ENCODE measurements at places on chromosomes 2 and 18. TPM values are rescaled to one million over a fixed set of nuclear protein-coding genes. Genes with fewer than 3 reads are reported as not detected.

Gene FAP
- 0.89 TPM for polyA plus RNA-seq

- no peak overlapping the region for H3K27ac ChIP-seq
- no peak overlapping the region for H3K4me3 ChIP-seq
- H3K4me1 ChIP-seq, result peaks cover 56% of the 10 kb centered on the region
- peaks cover 72% of the 10 kb centered on the region for H3K36me3 ChIP-seq
These were observed 17.3 kb downstream of the NFATC1 start for GRCh38 chr18:79413025-79413424.

GRCh38 chr2:41399437-41400087 is 648.3 kb upstream of the PKDCC start:
- no peak for DNase-seq
- no peak overlapping the region for H3K27ac ChIP-seq
- H3K27me3 ChIP-seq, result no peaks in the 10 kb centered on the region
- H3K4me1 ChIP-seq, result no peaks in the 10 kb centered on the region
- no peaks in the 10 kb centered on the region for H3K36me3 ChIP-seq
- H3K4me3 ChIP-seq, result no peak overlapping the region

GRCh38 chr2:79547568-79547967 is 34.7 kb downstream of the CTNNA2 start:
- no peak for DNase-seq
- H3K4me1 ChIP-seq, result no peaks in the 10 kb centered on the region
- H3K27ac ChIP-seq, result no peak overlapping the region

DNA sequence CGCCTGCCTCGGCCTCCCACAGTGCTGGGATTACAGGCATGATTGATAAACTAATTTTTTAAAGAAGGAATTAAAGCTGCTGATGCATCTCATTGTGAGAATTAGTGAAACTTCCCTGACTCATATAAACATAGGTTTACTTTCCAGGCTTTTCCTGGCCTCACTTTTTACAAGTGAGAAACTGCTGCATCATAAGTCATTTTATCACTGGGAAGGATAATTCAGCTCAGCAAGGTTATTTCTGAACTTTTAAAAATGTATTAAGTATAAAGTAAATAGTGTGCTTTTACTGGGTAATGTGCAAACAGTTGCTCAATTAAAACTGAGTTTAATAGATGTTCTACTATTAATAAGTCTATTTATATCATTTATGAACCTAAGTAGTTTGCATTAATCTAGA is 1130.3 kb upstream of the CDH2 start:
- no peak overlapping the region for H3K27ac ChIP-seq
- H3K36me3 ChIP-seq, result no peaks in the 10 kb centered on the region
- no peaks in the 10 kb centered on the region for H3K27me3 ChIP-seq
- DNase-seq, result no peak

DNA sequence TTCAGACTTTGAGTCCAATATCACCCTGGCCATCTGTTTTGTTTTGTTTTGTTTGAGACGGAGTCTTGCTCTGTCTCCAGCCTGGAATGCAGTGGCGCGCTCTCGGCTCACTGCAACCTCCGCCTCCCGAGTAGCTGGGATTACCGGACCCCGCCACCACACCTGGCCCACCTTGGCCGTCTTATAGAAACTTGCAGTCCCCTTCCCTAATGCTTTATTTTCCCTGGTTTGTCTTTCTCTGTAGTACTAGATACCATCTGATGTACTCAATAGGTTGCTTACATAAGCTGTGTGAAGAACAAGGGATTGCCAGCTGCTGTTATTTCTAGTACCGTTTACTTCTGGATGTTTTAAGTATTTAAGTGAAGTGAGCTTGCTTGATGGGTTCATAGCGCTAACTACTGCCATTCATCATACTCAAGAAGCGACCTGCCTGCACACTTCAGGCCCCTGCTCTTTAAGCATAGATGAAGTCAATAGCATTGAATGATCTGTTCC is 1.2 kb downstream of the RPL31 start:
- peak overlapping the region; percentile 89 for H3K27ac ChIP-seq
- no peaks in the 10 kb centered on the region for H3K27me3 ChIP-seq

- no peaks in the 10 kb centered on the region for H3K36me3 ChIP-seq
- no peaks in the 10 kb centered on the region for H3K4me1 ChIP-seq
- H3K27me3 ChIP-seq, result peaks cover 16% of the 10 kb centered on the region
- no peak overlapping the region for H3K4me3 ChIP-seq
These were observed 3.1 kb upstream of the OR6B2 start for GRCh38 chr2:240033330-240033678.

Gene WNT10A
- polyA plus RNA-seq, result 1.5 TPM

DNA sequence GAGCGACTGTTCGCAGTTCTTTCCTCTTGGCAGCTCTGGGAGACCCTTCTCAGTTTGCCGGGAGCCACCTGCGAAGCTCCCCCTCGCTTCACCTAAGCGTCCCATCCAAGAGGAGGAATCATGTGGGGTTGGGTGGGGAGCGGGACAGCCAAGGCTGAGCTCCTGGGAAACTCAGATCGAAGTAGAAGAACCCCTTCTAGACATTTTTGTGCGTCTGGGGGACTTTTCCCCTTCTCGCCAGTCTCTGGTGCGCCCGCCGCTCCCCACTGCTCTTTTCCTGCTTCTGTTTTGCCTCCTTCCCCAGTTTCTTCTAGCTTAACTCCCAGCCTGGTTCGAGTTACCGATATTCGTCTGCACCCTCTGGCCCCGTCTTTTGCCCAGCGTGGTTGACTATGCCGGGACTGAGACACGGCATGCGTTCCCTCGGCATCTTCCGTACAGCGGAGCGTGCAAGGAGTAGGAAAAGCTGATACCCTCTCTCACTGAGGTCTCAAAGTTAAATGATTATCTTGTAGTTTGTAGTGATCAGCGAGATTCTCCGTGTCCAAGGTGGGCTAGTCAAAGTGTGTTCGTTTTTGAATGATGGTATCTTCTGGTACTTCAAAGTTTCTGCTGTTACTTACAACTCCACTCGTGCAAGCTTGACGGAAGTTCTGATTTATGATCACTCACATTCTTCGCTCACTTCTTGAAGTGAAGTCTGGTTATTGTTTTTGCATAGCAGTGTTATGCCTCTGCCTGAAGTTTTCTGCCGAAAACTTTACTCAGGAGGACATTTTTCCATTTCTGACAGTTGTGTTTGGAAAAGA is 664 bp downstream of the CAMKMT start:
- peak overlapping the region; percentile 97 for H3K27ac ChIP-seq
- H3K4me3 ChIP-seq, result peak overlapping the region; percentile 74
- H3K4me1 ChIP-seq, result peaks cover 42% of the 10 kb centered on the region
- H3K36me3 ChIP-seq, result no peaks in the 10 kb centered on the region
- H3K27me3 ChIP-seq, result no peaks in the 10 kb centered on the region

DNA sequence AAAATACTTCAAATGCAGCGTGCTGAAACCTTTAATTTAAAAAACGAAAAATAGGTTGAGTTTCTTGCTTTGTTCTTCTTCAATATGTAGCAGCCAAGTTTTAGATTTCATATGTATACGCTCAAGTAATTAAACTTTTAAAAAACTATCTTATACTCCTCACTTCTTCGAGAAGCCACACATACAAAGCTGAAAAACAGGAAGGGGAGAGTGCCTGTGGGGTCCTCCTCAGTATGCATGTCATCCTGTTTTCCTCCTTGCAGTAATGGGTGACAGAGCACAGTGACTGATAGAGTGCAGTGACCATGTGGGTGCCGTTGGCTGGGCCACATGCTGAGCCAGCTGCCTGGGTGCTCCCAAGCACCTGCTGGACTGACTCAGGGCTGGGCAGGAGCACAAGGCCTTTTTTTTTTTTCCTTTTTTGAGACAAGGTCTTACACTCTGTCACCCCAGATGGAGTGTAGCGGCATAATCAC is 33.3 kb downstream of the UXS1 start:
- H3K36me3 ChIP-seq, result peaks cover 30% of the 10 kb centered on the region
- DNase-seq, result peak; percentile 84
- peaks cover 7% of the 10 kb centered on the region for H3K4me1 ChIP-seq
- no peaks in the 10 kb centered on the region for H3K27me3 ChIP-seq
- H3K27ac ChIP-seq, result peak overlapping the region; percentile 72

GRCh38 chr2:86160156-86160952 is 34.9 kb downstream of the IMMT start:
- DNase-seq, result no peak
- no peaks in the 10 kb centered on the region for H3K27me3 ChIP-seq
- H3K4me1 ChIP-seq, result no peaks in the 10 kb centered on the region
- no peak overlapping the region for H3K4me3 ChIP-seq
- no peak overlapping the region for H3K27ac ChIP-seq

- H3K27ac ChIP-seq, result peak overlapping the region; percentile 88
- peaks cover 32% of the 10 kb centered on the region for H3K4me1 ChIP-seq
- no peak overlapping the region for H3K4me3 ChIP-seq
- H3K27me3 ChIP-seq, result no peaks in the 10 kb centered on the region
- DNase-seq, result peak; percentile 77
These were observed 29.5 kb upstream of the IL1R2 start for GRCh38 chr2:101962309-101962708.

Gene IL18R1
- polyA plus RNA-seq, result 3.6 TPM

DNA sequence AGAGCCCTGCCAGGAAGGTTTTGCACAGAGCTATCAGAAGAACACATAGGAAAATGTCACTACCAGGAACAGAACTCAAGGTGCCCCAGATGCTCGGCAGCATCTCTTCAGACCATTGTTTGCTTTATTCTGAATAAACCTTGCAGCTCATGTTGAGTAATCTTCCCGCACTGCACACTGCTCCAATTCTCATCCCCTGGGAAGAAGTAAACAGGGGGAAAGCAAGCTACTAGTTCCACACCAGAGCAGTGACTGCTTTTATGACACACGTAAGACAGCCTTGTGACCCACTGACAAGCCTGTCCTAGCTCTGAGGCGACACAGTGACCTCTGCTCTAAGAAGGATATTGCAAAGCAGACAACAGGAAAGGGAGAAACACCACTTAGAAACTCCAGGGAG is 44.2 kb downstream of the NRP2 start:
- H3K36me3 ChIP-seq, result peaks cover 3% of the 10 kb centered on the region
- H3K27me3 ChIP-seq, result no peaks in the 10 kb centered on the region
- no peak for DNase-seq
- H3K27ac ChIP-seq, result no peak overlapping the region

Gene PLGLB1
- polyA plus RNA-seq, result 8.0 TPM

DNA sequence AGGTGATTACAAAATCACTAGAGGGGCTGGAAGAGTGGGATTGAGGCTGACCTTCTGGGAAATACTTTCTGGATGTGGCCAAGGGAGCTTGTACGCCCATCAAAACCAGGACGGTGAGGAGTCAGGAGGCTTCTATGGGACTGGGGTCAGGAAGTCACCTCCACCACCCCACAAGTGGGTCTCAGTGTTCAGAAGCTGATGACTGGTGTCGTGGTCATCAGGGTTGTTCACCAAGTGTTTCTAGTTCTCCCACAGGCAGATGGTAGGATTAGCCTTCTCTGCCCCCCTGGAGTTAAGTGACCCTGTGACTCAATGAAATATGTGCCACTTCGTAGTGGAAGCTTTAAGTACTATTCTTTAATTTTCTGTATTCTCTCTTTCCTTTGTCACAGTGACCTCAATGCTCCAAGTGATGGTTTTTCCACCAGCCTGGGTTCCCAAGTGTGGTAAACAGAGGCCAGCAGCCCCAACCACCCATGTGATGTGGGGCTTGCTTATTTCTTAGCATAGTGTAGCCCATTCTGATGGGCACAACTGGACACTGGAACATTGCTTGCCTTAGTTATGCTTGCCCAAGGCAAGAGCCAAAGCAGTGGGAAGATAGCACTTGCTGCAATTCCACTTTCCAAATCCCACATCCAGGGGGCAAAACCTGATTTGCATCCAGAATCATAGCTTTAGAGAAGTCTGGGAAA is 258.8 kb downstream of the CYP26B1 start:
- peaks cover 25% of the 10 kb centered on the region for H3K4me1 ChIP-seq
- no peaks in the 10 kb centered on the region for H3K27me3 ChIP-seq
- no peak overlapping the region for H3K4me3 ChIP-seq
- no peaks in the 10 kb centered on the region for H3K36me3 ChIP-seq

DNA sequence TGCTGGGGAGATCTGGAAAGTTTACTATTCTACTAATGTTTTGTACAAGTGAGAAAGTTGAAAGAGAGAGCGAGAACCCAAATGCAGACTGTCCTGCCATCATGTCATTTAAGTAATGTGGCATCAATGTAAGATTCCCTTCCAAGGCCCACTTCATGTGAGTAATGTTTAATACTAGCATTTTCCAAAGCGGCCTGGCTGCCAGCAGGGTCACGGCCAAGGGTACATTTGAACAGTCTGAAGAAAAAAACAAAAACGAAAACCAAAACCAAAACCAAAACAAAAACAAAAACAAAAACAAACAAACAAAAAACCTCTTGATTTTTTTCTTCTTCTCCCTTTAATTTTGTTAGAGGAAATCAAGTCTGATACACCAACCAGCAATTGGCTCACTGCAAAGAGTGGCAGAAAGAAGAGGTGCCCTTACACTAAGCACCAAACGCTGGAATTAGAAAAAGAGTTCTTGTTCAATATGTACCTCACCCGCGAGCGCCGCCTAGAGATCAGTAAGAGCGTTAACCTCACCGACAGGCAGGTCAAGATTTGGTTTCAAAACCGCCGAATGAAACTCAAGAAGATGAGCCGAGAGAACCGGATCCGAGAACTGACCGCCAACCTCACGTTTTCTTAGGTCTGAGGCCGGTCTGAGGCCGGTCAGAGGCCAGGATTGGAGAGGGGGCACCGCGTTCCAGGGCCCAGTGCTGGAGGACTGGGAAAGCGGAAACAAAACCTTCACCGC is 2.2 kb downstream of the HOXD10 start:
- H3K27ac ChIP-seq, result no peak overlapping the region
- no peak overlapping the region for H3K4me3 ChIP-seq
- H3K27me3 ChIP-seq, result peaks cover 100% of the 10 kb centered on the region
- H3K36me3 ChIP-seq, result no peaks in the 10 kb centered on the region

DNA sequence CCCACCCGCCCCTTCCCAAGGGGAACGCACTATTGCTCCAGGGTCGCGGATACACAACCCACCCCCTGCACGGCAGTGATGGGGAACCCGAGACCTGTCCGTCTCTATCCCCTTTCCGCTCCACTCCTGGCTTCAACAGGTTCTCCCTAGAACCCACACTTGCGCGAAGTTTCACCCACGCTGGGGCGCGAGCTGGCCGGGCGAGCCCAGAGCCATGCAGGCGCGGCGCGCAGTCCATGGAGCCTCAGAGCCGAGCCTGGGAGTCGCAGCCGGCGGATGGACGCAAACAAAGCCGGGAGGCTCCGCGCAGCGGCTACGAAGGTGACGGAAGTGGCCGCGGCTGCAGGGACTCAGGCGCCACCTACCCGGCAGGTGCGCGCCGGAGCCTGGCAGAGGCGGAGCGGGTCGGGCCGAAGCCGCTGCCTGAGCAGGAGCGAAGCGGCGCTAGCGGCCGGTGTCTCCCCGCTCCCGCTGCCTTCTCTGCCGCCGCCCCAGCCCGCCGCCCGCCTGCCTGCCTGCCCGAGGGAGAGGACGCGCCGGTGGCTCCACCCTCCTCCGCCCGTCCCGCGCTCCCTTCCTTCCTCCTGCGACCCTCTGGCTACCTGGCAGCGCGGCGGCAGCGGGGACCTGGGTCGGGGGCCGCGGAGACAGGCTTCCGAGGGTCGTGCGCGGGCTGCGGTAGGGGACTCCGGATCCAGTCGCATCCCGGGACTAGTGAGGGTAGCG is 14.0 kb downstream of the ALPG start:
- H3K27ac ChIP-seq, result no peak overlapping the region
- H3K36me3 ChIP-seq, result no peaks in the 10 kb centered on the region
- H3K4me1 ChIP-seq, result peaks cover 22% of the 10 kb centered on the region
- H3K4me3 ChIP-seq, result peak overlapping the region; percentile 20
- DNase-seq, result peak; percentile 64

- H3K27ac ChIP-seq, result no peak overlapping the region
- no peak overlapping the region for H3K4me3 ChIP-seq
- no peaks in the 10 kb centered on the region for H3K36me3 ChIP-seq
- no peak for DNase-seq
- H3K4me1 ChIP-seq, result no peaks in the 10 kb centered on the region
These were observed 87.4 kb downstream of the GAREM1 start for GRCh38 chr18:32383050-32383819.

Gene CCL20
- 0.46 TPM for polyA plus RNA-seq

Gene FBLN7
- polyA plus RNA-seq, result 2.1 TPM
